ENCODE measurements at places on chromosomes 5 and 9.
A peak's percentile ranks its signal among the peaks of the same experiment; 100 is the strongest.

- no peak for DNase-seq
Observed at GRCh38 chr5:127876384-127876783, 173.2 kb downstream of the CCDC192 start.

- no peak for DNase-seq
Observed at GRCh38 chr9:27117489-27118135, 8.6 kb downstream of the TEK start.

DNA sequence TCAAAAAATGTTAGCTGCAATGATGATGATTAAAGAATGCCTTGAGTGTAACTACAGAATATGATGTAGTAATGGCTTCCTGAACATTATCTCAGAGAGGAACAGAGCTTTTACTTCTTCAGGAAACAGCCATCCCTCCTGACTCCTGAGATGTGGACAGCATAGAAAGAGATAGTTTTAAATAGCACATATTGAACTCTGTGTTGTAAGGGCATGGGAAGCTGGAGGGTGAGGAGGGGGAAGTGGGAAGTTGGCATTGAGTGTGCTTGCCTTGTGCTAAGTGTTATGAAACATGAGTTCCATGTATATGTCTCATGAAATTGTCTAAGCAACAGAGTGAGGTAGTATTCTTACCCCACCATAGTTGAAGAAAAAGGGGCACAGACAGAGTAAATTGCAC lies 161.5 kb upstream of the SLC28A3 start:
- no peak for DNase-seq

- DNase-seq: no peak
Observed at GRCh38 chr9:3906437-3907213, 380.8 kb upstream of the RFX3 start.

GRCh38 chr5:55675119-55675518 lies 37.0 kb downstream of the SLC38A9 start:
- no peak for DNase-seq

- peak; percentile 64 for DNase-seq
Observed at GRCh38 chr9:87324613-87325194, 173.0 kb upstream of the DAPK1 start.

DNA sequence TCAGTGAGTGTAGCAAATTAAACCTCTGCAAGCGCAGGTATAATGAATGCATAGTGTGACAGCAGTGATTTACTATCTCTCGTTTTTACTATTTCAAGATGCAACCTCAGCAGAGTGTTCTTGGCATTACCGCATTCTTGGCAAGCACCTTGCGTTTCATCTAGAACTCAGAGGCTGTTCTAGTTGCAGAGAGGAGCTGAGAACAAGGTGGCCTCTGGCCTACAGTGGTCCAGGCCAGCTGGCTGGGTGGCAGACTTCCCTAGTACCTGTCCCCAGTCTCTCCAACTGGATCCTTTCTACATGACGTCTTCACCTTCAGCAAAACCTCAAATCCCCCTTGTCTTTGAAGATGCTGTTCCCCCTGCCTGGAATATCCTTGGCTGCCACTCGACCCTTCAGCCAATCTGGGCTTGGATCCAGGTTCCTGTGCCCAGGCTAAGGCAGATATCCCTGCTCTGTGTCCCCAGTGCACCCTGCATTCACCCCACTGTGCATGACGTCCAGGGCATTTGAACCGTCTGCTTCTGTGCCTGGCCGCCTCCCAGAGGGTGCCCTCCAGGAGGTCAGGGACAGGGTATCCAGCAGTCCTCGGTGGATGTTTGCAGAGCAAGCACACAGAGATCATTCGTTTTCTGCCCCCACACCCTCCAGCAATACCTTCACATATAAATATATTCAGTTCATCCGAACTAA lies 120.4 kb upstream of the CPEB4 start:
- DNase-seq: no peak

GRCh38 chr9:81390792-81391456 lies 298.4 kb downstream of the TLE1 start:
- DNase-seq: no peak

DNA sequence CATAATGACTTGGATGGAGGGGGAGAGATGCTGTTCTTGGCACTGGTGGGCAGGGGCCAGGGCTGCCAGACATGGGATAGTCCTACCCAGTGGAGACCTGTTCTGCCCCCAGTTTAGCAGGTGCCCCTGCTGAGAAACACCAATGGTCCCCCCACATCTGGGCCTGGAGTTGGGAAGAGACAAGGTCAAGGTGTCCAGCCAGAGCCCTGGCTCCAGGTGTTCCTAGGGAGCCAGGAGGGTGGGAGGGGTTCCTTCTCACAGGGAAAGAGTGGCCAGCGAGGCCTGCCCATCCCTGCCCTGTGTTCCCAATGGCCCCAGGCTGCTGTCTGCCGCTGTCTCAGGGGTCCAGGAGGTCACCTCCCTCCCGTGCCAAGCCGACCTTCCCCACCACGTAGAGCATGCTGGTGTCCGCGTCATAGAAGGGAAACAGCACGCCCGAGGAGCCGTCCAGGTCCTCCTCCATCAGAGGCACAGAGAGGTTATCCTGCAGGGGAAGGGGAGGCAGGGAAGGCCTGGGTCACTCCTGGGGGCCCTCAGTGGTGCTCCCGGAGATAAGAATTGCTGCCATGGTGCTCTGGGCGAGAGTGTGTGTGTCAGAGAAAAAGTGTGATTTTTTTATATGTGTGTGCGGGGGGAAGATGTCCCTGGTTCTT lies 11.7 kb upstream of the TRIM14 start:
- DNase-seq: no peak

DNA sequence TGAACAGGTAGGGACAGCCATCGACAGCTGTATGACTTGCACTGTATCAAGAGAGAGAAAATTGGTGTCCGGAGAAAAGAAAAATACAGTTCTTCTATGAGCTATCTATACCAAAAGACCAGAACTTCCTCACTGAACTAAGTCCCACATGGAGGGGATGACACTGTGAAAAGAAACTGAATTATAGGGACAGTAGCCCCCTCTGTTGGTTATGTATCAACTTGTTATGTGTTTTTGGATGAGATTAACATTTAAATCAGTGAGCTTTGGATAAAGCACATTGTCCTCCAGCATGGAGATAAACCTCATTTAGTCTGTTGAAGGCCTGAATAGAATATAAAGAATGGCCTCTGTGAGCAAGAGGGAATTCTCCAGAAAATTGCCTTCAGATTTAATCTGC lies 176.6 kb upstream of the SH3GL2 start:
- no peak for DNase-seq

DNA sequence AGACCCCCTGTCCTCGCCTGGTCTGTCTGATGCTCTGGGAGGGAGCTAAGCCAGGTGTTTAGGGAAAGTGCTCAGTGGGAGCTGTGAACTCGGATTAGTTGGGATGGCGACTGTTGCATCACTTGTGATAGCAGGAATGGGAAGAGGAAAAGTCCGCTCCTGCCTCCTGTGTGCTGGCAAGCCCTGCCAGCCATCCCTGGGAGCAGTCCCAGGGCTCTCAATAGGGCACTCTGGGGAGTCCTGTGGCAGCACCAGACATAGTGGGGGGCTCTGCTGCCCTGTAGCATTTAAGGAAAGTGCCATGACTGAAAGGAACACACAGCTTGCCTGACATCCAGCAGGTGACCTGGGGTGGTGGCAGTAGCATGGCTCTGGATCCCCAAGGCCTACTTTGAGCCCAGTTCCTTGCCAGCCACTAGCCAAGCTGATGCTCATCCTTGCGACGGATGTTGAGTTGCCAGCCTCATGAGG lies 81.5 kb downstream of the AMBP start:
- no peak for DNase-seq

- no peak for DNase-seq
Observed at GRCh38 chr5:173809014-173809413, 79.1 kb upstream of the CPEB4 start.

DNA sequence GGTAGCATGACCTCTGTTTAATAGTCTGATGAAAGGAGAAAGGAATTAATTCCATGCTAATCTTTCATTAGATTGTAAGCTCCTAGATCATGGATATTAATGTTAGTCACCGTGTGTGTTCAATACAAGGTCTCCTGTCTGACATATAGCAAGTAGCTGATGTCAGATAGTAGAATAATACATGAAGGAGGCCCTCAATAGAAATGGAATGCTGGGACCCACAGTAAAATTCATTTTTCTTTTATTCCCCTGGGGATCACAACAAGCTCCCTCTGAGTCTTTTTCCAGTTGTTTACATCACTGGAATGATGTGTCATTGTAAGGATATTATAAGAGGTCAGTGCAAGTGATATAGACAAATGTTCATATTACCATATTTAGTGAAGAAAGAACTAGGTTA lies 240.3 kb upstream of the TRPC7 start:
- DNase-seq: no peak

GRCh38 chr9:93138171-93138764 lies 4.2 kb upstream of the NINJ1 start:
- no peak for DNase-seq

DNA sequence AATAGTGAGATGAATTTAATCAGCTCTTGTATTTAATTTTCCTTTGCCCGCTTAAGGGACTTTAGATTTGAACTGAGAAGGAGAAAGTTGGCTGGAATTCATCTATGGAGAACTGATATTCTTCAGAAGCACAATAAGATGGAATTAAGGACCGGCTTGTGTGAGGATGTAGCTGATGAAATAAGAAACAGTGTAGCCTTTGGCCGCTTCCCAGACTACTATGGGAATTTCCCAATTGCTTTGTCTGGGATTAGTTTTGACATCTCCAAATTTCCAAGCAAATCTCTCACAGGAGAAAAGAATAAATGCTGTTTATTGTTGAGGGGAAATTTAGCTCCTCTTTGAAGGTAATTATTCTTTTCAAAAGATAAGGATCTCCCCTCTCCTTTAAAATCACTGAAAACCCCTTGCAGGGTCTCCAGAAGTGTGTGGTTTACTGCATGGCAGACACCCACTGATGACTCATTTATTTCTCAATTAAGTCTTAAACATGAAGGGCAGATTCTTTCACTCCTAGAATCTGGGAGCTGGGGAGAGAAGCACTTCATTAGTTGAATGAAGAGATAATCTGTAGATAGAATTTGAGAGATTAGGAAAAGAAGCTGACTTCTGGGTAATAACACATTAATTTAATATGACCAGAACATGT lies 606.5 kb upstream of the ADAMTS16 start:
- DNase-seq: no peak

DNA sequence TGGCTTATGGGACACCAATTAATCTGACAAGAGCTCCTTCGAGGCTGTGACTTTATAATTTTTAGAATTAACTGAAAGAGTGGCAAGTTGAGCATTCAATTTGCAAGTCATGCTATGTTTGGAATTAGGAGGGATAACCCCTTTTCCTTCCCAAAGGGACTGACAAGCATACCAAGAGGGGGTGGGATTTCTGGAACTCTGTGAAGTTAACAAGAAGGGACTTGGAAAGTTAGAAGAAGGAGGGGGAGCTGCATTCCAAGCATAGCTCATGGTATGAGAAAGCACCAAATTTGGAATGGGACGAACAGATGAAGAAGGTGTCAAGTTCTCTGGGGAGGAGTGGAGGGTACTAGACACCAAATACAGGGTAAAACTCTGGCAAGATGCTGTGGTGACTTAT lies 8.9 kb upstream of the PALM2AKAP2 start:
- DNase-seq: no peak

GRCh38 chr5:177988989-177989625 lies 6.9 kb downstream of the PROP1 start:
- DNase-seq: no peak

- no peak for DNase-seq
Observed at GRCh38 chr9:98022447-98022846, 34.1 kb upstream of the NANS start.

Measured in CD4-positive, alpha-beta T cell treated with Interleukin-17A for 1 hour (primary cell).